Stimulated activated CD8-positive, alpha-beta memory T cell treated with anti-CD3 and anti-CD28 coated beads, Interleukin-4, amount 100 ng/mL, for 1 hour (primary cell): ENCODE measurements at places on chromosomes 6 and 20.

DNA sequence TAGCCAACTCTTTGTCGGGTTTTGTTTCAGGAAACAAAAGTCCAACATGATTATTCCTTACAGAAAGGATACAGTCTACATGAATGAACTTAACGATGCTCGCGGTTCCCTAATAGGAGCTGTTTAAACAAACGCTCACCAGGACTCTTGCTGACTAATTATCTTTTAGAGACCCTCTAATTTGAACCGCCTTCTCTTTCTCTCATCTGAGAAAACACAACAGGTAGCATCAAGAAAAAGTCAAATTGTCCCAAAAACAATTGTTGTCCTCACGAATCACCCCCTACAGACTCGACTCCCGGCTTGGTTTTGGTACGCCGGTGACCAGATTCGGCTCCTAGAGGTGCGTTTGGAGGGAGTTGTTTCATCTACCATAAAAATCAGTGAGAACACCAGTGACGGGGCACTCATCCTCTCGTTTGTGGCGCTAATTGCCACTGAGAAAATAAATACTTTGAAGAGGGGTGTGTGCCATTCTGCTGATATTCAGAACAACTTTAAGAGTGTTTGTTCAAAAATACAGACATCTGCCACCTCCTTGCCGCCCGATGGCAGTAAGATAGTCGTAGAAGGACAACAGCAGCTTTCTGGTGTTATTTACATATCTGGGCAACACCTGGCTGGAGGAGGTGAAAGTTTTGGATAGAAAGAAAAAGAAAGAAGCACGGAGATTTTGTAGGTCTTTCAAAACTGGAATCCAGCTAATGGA is 1.1 kb upstream of the SIM1 start:
- DNase-seq = no peak

DNA sequence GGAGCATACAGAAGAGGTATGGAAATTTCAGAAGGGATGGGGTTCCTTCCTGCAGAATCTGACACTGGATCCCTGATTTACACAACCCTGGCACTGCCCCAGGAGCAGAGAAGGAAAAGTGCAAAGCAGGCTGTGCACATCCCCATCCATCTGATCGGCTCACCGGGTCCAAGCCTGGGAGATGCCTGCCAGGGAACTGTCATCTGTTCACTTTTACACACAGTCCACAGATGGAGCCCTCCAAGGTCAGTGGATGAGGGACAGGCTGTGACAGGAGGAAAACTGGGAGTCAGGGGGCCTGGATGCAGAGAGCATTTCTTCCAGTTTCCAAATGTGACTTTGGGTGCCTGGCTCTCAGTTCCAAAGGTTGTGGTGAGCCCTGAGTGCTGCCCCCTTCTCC is 11.0 kb upstream of the SYNDIG1 start:
- DNase-seq = no peak

GRCh38 chr6:28225056-28225834 is at the start of gene ZSCAN9:
TSS of gene ZSCAN9 (plus strand) at chr6:28225275. CDS start at chr6:28227085, 1,810 bp downstream.
- no peak for DNase-seq

DNA sequence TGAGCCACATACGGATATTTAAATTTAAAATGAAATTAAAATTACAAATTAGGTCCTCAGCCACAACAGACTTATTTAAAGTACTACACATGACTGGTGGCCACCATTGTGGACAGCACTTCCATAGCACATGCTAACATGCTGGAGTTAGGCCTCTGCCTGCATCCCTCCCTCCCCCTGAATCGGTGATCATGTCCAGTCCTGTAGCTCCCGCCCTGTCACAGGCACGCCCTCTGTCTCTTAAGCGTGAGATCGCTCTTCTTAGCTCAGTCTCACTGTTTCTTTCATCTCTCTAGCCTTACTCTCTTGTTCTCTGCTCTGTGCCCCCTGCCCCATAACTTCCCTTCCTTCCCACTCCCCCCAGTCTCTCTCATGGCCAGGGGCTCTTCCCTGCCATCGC is 28.9 kb downstream of the ELMO2 start:
- no peak for DNase-seq

- no peak for DNase-seq
These were observed 1368.4 kb downstream of the GRIK2 start for GRCh38 chr6:102761872-102762271.

- no peak for DNase-seq
These were observed 42.1 kb downstream of the VAPB start for GRCh38 chr20:58431134-58431533.

DNA sequence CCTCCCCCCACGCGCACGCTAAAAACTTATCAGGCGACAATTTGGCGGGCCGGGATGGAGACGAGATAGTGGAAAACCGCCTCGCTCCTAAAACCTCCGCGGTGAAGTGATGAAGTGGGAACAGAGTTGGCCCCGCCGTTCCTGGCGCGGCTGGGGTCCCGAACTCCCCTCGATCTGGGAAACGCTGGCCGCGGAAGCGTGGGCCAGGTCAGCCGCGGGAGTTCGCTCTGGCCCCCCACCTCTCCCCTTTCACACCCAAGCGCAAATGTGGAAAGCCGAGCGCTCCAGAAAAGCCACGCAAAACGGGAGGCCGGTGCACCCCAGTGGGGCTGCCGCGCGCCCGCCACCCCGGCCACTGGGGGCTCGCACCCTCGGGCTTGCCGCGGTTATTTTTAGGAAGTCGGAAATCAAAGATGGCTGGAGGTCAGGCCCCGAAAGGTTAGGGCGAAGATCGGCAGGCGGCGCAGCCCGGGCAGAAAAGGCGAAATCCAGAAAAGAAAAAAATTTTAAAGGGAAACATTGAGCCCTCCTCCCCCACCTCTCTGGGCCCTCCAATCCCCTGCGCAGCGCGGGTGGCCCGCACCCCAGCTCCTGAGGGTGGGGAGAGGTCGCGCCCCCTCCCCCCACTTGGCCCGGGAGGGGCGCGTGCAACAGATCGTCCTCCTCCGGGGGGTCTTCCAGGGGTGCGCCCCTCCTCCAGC is 1.0 kb downstream of the SALL4 start:
- DNase-seq = no peak
